ENCODE measurements at places on chromosomes 11 and 22.
A peak's percentile ranks its signal among the peaks of the same experiment; 100 is the strongest.

- no peak for DNase-seq
These were observed 77.4 kb downstream of the INSC start for GRCh38 chr11:15192005-15192556.

DNA sequence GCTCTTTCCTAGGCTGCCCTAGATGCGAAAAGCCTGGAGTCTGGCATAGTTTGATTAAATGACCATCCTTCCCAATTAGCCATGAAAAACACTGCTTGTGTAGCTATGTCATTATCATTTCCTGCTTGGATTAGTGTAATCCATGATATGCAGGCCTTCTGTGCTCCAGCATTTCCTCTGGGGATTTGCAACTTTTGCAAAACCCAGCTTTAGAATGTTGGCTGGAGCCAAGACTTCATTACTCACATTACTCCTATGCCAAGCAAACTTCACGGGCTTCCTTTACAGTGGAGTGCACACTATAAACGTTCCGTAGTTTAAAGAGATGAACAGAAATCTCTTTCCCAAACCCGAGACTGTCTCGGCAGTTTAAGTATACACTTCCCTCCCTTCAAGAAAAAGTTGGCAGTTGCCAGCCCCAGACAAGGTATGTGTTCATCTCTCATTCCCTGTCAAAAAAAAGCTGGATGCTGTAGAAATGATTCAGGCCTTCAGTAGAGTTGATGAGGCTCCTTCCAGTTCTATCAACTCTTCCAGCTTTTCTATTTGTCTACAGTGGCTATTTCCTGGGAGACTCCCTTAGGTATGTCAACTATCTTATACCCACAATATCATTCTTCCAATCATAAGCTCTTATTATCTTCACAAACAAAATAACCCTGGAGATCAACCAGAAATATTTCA, 180.0 kb downstream of the MAML2 start:
- peak; percentile 48 for DNase-seq

GRCh38 chr11:64876229-64876750, 2.1 kb downstream of the EHD1 start:
- DNase-seq = no peak

DNA sequence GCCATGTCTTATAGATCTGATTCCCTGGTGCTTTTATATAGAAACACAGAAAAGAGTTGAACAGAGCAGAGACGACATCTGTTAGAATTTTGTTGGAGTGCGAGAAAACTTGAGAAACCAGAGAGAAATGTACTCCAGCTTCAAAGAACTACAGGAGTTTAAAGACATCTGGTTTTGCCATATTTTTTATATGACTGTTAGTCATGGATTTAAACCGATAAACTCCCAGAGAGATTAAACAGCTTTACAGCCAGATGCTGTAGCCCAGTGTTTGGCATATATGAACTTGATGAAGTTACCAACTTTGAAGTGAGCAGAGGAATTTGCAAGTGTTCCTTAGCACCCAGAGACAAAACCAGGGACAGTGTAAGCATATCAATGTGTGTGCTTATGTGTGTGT, 1083.1 kb downstream of the LRRC4C start:
- no peak for DNase-seq

DNA sequence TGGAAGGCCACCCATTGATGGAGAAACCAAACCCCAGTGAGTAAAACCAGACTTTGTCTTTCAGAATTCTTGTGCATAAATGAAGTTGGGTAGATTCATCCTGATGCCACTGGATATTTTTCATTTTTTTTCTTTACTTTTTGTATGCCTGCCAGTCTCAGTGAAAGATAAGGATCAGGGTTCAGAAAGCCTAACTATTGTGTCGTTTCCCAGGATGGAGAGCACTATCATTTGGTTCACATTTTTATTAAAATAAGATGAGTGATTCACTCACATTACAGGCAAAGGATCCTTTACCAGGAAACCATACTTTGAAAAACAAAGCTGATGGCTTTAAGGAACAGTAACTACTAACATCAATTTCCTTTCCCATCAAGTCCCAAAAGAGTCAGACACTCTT, 52.0 kb downstream of the ARFGAP2 start:
- no peak for DNase-seq

DNA sequence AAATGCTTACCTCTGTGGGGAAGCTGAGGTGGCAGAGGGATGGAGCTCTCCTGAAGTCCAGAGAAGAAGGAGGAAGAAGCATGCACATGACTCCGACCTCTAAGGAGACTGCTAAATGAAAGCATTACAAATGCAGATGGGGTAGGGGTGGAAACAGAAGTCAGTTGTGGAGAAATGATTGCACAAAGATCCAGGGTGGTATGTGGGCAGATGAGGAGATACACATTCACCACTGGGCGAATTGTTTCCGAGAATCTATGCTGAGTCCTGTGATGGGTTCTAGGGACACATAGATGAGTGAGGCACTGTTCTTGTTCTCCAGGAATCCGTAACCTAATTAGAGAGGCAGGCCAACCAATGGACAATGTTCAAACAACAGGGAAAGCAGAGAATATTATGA, 188.9 kb upstream of the ZBED5 start:
- no peak for DNase-seq

DNA sequence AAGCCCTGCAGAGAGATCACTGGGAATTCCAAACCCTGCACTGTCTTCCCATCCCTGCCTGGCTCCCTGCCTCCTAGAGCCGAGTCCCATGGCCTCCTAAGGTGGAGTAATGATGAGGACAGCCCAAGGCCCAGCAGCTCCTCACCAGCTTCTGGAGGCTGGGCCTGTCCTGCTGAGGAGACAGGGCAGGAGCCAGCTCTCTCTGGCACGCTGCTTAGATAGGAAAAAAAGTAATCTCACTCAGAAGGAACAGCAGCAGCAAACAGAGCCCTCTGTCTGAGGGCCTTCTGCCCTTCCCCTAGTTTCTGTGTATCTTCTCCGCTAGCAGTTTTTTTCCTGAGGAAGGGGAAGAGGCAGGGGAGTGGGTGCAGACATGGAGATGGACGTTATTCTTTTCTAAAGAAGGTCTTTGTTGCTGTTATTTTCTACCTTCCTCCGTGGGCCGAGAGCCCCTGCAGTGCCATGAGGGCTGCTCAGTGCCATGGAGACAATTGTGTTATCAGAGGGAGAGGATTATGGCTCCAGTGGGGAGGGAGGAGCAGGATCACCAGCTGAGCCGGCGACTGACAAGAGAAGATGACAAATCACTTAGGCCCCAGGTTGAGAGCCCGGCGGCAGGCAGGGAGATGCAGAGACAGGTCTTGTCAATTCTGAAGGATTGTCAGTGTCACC, 315.3 kb downstream of the BUD13 start:
- DNase-seq = no peak

- DNase-seq = no peak
These were observed 106.7 kb downstream of the MORC2 start for GRCh38 chr22:30861688-30862552.

GRCh38 chr11:95156916-95157541, 67.4 kb downstream of the ENDOD1 start:
- no peak for DNase-seq

GRCh38 chr22:32723643-32724042, 77.9 kb upstream of the TIMP3 start:
- peak; percentile 77 for DNase-seq

DNA sequence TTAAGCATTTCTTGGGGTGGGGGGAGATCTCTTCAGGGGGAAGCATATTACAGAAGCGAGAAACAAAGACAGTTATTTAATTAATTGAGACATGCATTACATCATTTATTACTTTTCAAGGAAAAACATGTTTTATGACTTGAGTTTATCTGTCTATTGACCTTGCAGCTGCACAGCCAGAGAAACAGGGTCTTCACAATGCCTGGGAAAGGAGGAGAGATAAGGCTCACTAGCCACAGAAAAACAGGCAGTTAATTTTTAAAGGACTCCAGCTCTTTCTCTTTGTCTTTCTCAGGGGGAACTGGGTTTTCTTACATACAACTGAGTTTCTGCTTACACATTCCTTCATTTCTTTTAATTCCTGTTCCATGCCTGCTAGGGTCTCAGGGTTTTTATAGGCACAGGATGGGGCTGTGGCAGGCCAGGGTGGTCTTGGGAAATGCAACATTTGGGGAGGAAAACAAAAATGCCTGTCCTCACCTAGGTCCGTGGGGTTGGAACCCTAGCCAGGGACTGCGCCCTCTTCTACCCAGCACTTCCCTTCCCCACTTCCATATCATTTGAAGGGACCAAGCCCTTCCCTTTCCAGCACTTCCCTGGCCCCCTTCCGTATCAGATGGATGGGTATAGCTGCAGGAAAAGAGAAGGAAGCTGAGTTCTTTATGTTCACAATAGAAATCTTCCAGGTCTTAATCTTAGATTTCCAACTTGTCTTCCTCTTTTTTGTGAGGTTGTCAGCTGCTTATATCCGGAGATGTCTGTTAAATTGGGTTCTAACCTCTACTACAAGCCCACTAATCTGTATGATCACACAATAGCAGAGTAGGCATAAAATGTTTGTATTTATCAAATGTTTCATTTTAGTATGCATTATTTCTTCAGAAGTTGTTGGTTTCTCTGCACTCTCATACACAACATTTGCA, 38.3 kb downstream of the BIRC2 start:
- DNase-seq = no peak

DNA sequence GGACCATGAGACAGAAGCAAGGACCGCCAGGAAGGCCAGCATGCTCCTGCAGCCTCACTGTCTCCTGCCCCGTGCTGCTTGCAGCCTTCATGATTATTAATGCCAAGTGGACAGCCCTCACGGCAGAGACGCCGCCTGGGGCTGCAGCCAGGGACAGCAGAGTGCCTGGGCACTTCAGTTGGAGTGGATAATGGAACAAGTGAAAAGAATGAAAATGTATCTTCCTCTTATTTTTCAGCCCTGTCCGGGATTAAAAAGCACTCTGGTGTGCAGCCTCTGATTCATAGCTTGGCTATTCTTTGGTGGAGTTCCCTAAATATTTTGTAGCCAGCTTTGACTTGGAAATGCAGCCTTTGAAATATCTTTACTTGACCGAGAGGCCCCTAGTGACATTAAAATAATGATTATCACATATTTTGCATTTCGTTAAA, 1404.2 kb downstream of the BRD1 start:
- peak; percentile 19 for DNase-seq

- DNase-seq = no peak
These were observed 73.5 kb upstream of the CADM1 start for GRCh38 chr11:115577701-115578100.

DNA sequence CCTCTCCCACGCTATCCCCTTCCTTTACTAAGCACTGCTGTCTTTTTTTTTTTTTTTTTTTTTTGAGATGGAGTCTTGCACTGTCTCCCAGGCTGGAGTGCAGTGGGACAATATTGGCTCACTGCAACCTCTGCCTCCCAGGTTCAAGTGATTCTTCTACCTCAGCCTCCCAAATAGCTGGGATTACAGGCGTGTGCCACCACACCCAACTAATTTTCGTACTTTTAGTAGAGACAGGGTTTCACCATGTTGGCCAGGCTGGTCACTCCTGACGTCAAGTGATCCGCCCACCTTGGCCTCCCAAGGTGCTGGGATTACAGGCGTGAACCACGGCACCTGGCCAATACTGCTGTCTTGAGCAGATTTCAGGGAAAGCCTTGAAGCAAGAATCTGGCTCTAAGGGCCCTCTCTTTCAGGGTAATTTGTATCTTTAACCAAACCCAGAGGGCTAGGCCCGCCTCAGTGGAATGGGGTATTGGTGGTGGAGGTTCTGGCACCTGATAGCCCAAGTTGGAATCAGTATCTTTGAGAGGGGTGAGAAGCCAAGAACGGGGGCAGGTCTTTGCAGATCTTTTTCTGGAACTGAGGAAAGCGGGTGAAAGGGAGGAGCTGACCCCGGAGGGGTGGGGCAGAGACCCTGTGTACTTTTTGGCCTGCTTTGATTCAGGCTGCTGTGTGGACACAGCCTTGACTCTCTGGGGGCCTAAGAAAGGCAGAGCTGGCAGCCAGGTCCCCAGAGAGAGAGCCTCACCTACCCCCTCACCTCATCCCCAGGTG, 37.0 kb downstream of the TRIOBP start:
- no peak for DNase-seq

DNA sequence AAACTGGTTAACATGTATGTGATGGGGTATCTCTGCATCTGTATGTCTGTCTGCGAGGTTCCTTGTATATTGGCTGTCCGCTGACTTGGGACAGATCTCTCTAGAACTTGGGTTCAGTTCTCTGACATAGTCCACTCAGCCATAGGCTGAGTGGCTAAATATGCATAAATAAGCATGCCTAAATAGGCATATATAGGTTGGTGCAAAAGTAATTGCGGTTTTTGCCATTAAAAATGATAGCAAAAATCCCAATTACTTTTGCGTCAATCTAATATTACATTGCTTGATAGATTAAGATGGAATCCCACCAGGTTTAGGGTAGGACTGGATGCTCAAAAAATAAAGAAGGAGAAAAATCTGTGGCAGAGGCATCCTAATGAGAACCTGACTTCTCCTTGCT, 8.8 kb downstream of the LRRC55 start:
- no peak for DNase-seq

GRCh38 chr11:74470526-74470925, 3.2 kb upstream of the KCNE3 start:
- no peak for DNase-seq

GRCh38 chr22:38137876-38138687, 27.6 kb upstream of the BAIAP2L2 start:
- DNase-seq = no peak

DNA sequence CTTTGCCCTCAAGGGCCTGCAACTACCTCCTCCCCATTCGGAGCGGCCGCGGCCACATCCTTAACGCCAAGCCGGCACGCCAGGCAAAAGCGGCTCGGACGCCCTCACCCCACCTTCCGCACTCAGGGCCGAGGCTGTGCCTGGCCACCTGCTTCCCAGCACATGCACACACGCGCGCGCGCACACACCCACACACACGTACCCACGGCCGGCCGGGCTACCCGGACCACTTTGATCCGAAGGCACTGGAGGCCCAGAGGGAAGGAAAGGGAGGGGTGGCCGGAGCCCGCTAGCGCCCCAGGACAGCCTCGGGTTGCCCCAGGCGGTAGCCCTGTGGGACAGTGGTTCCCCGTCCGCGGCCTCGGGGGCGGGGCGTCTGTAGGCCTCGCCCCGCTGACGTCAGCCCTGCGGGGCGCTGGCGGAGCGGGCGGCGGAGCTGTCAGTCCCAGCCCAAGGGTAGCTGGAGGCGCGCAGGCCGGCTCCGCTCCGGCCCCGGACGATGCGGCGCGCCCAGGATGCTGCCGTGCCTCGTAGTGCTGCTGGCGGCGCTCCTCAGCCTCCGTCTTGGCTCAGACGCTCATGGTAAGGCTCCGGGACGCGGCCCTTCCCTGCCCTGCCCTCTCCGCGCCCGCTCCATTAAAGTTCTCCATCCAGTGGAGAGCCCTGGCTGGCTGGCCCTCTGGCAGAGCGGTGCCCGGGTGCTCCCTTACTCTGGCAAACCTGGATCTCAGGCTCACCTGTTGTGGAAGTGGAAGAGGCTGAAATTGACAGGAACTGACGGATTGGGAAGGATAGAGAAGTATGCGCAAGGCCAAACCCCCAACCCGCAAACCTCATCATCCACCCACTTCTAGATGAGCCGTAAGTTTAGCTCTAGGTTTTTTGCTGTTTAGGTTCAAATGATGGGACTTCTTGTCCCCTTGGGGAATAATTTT, at the start of gene IL10RA:
Gene IL10RA, plus strand, starts transcription at position 442 of the 935 bp plus-strand sequence. Its CDS starts 74 bp downstream, at position 516.
- peak; percentile 6 for DNase-seq

DNA sequence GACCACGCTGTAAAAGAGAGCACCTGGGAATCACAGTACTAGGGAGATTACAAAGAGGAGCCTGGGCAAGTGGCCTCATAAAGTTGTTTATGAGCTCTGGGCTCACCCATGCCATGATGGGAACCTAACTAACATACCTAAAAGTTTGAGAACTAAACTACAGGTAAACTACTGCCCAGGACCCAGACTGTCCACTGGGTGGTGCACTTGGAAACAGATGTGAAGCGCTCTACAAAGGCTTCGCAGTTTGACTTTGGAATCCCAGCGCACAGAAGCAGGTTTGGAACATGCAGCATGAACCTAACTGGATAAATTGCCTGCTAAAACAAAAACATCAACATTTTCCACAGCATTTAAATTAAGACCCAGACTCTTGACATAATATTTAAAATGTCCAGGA, 418.6 kb downstream of the FAM181B start:
- DNase-seq = peak; percentile 20

Data from A172 (cell line).